ENCODE measurements at places on chromosomes 3 and 15.

DNA sequence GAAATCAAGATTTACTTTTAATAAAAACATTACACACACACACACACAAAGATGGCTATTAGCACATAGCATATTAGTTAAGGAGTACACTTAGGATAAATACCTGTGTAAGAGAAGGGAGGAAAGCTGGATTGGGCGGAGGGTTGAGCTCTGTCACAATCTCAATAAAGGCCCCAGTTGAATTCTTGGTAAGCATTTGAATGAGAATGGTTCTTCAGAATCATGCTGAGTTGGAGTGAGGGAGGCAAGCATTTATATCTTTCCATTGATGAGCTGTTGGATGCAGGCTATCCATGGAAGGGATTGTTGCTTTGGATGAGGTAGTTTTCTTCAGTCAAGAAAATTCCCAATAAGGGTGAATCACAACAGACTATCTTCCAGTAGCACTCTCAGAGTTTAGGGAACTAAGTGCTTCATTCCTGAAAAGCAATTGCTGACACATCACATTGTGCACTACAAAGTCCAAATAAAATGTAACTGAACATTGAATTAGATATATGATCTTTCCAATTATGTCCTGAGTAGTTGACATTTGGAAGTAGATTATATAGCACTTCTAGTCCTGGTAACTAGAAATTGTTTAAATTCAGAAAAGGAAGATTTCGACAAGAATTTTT lies 95.7 kb downstream of the SUCNR1 start:
- DNase-seq = no peak

DNA sequence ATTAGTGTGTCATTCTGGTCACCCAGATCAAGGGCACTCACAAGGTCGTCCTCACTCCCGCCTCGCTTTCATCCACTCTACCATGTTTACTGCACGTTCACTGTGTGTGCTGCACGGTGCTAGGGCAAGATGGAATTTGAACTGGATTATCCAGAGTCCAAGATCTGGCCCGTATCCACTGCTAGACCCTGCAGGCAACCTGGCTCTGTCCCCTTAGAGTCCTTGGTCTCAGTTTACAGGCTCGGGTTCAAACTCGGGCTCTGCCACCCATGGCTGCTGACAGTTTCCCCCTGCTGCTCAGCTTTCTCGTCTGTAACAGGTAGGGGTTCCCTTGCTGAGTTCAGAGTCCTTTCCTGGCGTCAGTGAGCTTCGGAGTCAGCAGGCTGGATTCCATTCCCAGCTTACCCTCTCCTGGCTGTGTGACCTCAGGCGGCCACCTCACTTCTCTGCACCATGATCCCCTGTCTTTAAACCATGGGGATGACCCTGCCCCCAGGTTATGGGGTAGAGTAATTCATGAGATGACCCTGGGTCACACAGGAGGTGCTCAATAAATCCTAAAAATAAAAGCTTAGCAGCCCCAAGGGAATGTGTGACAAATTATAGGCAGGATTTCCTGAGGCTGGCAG lies 79.6 kb upstream of the SLC6A6 start:
- no peak for DNase-seq

- no peak for DNase-seq
Measured at GRCh38 chr3:153221748-153222162, 59.7 kb downstream of the RAP2B start.

- DNase-seq = no peak
Measured at GRCh38 chr15:70098153-70098460, 390 bp upstream of the TLE3 start.

GRCh38 chr15:26967719-26968269 lies 3.2 kb upstream of the GABRG3 start:
- peak; percentile 74 for DNase-seq

DNA sequence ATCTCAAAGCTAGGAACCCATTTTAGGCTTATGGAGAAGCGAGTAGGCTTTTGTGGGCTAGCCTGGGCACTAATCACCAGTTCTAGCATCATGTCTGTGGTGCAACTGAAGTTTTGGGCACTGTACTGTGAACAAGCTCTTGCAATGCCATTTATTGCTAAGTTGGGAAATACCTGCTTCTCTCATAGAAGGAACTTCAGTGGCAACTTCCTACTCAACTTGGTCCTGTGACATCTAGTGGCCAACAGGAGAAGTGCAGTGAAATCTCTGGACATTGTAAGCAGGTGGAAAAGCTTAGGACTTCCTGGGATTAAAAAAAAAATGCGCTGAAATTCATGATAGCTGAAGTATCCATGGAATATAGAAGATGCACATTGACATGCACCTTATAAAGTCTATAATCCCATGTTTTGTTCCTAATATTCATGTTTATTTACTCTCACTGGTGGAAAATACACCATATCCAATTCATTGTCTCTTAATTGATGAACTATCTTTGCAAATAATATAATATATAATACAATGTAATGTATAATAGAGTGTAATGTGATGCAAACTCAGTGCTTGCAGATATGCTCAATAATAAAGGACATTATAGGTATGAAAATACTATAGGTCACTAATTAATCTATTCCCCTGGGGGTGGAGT lies 6.5 kb upstream of the ALDH1A3 start:
- DNase-seq = no peak

- DNase-seq = no peak
Measured at GRCh38 chr3:195557322-195557721, 14.2 kb upstream of the PPP1R2 start.

- DNase-seq = peak; percentile 81
Measured at GRCh38 chr15:68578175-68578979, 416 bp upstream of the CORO2B start.

DNA sequence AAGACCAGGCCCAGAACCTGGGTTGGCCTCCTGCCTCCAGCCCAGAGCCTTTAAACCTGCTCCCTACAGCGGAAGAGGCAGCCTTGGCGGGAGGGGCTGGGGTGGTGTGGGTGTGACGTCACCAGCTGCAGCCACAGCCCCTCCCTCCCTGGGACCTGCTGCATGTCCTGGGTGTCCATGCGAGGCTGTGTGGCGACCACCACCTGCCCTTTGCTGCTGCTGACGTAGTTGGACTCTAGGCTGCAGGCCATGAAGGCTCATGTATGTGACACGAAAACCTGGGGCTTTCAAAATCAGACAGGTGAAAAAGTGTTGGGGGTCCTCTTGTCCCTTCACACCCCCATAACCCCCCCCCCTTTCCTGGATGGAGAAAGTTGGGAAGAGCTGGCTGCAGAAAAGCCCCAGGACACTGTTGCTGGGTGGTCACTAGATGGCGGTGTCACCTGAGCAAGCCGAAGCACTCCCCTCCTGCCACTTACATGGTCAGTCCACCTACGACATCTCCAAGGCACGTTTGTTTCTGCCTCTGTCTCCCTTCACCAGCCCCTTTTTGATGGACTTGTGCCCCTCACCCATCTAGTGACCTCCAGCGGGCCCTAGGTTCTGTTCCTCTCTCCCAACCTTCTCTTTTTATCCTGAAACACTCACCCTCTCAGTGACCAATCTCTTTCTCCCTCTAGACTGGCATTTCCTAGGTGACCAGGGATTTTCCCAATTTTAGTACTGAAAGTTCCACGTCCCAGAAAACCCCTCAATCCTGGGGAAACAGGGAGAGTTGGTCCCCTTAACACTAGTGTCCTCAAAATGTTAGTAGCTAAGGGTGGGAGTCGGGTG lies 35.2 kb downstream of the SLC6A20 start:
- no peak for DNase-seq

- DNase-seq = no peak
Measured at GRCh38 chr3:27567251-27567650, 83.1 kb upstream of the SLC4A7 start.

DNA sequence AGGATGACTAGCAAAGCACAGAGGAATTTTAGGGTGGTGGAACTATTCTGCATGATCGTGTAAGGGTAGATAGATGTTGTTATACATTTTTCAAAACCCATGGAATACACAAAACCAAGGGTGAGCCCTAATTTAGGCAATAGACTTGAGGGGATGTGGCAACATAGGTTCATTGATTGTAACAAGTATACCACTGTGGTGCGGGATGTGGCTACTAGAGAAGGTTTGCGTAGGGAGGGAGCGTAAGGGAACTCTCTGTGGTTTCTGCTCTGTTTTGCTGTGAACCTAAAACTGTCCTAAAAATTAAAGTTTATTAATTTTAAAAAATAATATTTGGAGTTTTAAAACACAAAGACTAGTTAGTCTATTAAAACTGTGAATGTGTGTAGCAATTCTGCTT lies 202.8 kb downstream of the PLCL2 start:
- DNase-seq = no peak

- DNase-seq = no peak
Measured at GRCh38 chr3:31002730-31003129, 108.3 kb upstream of the GADL1 start.

- no peak for DNase-seq
Measured at GRCh38 chr15:62658498-62658897, 384.0 kb upstream of the TPM1 start.

GRCh38 chr3:27633224-27633545 lies 88.9 kb downstream of the EOMES start:
- no peak for DNase-seq

DNA sequence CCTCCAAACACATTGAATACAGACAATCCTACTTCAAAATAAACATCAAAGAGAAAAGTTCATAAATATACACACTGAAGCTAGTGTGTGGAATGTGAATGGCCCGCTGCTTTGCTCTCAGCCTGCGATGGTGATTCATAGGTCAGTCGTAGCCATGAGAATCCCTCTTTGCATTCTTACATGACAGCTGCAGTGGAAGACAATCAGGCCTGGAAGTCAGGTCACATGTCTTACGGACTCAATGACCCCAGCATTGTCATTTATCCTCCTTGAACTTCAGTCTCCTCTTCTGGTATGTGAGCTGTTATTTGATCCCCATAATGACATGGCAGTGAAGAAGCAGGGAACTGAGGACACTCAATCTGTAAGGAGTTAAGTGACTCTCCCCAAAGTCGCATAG lies 217.8 kb upstream of the EOMES start:
- no peak for DNase-seq

- no peak for DNase-seq
Measured at GRCh38 chr3:73827725-73828211, 203.0 kb upstream of the PDZRN3 start.

- DNase-seq = no peak
Measured at GRCh38 chr3:139811331-139811730, 123.7 kb upstream of the CLSTN2 start.

DNA sequence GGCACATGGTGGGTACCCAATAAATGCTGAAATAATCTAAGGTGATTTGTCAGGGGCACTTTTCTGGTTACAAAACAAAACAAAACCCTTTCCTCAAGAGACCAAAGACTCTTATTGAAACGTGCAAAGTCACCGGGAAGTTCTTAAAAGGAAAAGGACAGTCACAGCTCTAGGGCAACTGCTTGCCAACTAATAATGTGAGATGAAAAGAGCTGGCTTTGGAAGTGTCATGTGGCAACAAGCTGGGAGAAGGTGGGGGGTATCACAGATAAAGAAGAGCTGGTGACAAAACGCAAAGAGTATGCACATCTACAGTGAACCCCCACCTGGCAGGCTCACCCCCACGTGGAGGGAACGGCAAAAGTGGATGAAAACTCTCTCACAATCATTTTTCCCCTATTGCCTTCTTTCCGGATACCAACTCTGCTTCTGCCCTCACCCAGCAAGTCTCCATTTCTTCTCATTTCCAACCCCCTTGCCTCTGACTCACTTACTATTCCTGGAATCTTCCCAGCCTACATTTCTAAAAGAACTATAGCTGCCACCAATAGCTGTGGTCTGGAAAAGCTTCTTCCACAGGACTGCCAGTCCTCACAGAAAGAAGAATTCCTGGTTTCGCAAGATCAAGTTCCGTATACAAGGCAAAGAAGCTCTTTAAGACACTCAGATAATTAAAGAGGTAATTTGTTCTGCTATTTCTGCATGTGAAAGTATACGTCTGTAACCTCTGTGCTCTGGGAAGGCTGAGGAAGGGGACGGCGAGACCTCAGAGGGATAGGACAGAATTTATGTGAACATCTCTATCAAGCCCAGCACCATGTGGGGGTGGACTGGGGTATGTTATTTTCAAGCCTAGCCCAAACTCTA lies 21.8 kb upstream of the ANPEP start:
- no peak for DNase-seq

- DNase-seq = no peak
Measured at GRCh38 chr3:188133646-188134045, 20.3 kb upstream of the LPP start.

DNA sequence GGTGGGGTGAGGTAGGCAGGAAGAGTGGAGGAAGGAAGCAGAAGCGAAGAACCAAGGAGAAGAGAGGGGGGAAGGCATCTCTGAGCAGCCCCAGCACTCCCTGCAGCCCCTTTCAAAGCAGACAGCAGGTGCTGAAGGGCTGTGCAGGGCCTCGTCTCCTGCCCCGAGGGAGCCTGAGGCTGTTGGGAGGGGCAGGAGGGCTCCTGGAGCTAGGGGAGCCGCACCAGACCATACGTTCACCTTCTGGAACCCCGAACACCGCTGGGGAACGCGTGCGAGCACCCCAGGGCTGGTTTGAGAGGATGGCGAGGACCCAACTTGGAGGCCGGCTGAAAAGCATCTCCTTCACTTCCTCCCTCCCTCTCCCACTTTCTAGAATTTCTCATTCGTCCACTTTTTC lies 259.8 kb downstream of the FAM43A start:
- no peak for DNase-seq

DNA sequence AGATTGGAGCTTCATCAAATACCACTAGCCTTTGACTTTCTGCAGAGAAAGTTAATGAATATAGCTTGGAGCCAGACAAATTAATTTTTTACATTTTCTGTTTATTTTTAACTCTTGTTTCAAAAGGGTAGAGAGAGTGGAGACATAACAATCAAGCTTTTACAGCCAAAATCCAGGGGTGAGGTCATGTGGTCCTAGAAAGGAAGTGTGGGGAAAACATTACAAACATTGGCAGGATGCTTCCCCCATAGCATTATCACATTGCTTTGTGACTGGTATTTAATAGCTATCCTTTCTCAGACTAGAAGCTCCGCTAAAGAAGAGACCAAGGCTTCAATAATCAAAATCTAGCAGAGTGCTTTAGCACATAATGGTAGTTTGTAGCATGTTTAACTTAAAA lies 46.4 kb upstream of the PHLDB2 start:
- no peak for DNase-seq

DNA sequence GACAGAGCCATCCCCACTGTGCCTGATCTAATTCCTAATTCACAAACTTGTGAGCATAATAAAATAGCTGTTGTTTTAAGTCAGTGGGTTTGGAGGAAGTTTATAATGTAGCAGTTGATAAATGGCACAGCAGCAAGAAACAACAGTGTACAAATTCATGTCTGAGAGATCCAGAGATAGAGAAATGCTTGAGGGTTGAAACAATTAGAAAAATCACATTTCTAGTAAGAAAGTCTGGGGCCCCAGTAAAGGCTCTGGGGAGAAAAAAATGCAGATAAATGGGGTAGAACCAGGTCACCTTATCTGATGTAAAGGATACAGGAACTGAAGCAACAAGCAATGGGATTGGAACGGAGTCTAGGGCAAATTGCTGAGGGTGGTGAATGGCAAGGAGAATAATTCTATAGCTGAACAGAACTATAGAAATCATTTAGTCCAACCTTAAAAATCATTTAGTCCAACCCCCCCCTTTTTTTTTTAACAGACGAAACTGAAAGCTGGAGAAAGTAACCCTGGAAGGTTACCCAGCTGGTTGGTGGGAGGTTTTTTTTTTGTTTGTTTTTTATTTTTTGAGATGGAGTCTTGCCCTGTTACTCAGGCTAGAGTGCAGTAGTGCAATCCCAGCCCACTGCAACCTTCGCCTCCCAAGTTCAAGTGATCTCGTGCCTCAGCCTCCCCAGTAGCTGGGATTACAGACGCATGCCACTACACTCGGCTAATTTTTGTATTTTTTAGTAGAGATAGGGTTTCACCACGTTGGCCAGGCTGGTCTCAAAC lies 14.3 kb upstream of the SHQ1 start:
- no peak for DNase-seq

Measured in left forelimb (tissue), 1 donor.